ENCODE measurements at places on chromosomes 16 and 17.
A peak's percentile ranks its signal among the peaks of the same experiment; 100 is the strongest.

- no peak for DNase-seq
These were observed 203.6 kb upstream of the CACNG3 start for GRCh38 chr16:24052329-24053098.

- no peak for DNase-seq
These were observed 123.5 kb downstream of the CBLN1 start for GRCh38 chr16:49158029-49158642.

GRCh38 chr16:19745286-19746010, 27.4 kb downstream of the IQCK start:
- DNase-seq = peak; percentile 3

GRCh38 chr16:51637770-51638094, 486.7 kb upstream of the SALL1 start:
- DNase-seq = no peak

- DNase-seq = no peak
These were observed 2.6 kb downstream of the FOXF1 start for GRCh38 chr16:86512860-86513470.

DNA sequence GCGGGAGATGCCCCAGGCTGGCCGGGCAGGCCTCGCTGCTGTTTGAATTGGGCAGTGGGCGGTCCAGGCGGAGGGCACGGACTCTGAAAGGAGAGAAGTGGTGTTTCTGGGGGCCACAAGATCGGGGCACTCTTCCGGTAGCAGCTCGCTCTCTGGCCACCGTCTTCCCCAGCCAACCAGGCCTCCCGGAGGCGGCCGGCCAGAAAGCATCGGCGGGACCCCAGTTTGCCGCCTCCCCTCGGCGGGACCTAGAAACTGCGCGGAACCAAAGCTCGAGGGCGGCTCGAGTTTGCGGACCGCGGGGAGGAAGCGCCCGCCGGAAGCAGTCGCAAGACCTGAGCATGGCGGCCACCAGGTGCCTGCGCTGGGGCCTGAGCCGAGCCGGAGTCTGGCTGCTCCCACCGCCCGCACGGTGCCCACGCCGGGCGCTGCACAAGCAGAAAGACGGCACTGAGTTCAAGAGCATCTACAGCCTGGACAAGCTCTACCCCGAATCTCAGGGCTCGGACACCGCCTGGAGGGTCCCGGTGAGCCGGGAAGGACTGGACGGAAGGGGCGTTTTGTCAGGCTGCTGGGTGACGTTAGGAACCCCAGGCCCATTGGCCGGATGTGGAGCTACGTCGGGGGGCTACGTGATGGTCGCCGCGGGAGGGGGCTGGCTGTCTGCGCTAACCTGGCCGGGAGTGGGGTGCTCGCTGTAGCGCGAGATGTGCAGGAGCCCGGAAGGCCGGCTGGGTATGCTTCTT, at the start of gene MRPL58:
Gene MRPL58 (plus strand): TSS at position 325 of the 746 bp plus-strand sequence. CDS start 17 bp downstream, at position 342.
- DNase-seq = no peak

- DNase-seq = peak; percentile 52
These were observed 55.3 kb downstream of the NUP88 start for GRCh38 chr17:5364156-5364555.

DNA sequence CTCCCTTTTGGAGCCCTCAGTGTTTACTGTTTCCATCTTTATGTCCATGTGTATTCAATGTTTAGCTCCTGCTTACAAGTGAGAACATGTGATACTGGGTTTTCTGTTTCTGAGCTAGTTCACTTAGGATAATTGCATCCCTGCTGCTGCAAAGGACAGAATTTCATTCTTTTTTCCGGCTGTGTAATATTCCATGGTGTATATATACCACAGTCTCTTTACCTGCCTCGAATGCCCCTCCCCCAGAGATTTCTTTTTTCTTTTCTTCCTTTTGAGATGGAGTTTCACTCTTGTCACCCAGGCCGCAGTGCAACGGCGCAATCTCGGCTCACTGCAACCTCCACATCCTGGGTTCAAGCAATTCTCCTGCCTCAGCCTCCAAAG, 60.9 kb downstream of the RMI2 start:
- DNase-seq = no peak

DNA sequence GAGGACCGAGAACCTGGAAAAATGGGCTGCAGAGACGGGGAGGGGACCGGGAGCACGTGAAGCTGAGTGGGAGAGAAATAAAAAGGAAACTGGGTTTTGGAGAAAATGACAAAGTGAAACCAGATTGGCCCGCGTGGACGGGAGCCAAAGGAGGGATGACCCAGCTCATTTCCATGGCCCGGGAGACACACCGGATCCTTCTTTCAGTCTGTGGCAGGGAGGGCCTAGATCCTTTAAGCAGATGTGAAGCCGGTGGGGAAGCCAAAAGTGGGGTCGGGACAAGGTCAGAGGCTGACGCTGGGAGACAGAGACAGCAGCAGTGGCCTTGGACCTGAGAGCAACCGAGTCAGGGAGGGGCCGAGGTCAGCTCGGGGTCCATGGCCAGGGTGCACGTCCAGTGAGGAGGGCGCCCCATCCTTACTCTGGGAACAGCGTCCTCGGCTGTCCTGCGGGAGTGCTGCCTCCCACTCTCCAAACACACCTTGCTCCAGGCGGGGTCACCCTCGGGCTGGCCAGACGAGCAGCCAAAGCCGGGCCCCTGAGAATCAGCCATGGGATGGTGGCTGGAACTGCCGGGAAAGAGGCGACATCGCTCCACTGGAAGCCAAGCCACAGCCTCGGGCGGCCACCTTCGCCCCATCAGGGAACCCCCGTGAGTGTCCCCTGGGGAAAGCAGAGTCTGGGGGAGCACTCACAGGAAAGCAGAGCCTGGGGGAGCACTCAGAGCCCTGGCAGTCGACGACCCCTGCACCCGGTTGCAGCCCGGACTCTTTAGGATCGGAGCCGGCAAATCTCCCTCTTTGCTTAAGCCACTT, 17.3 kb downstream of the CA5A start:
- no peak for DNase-seq
